ENCODE measurements at places on chromosomes 3 and 15. TPM values are rescaled to one million over a fixed set of nuclear protein-coding genes. Genes with fewer than 3 reads are reported as not detected.

DNA sequence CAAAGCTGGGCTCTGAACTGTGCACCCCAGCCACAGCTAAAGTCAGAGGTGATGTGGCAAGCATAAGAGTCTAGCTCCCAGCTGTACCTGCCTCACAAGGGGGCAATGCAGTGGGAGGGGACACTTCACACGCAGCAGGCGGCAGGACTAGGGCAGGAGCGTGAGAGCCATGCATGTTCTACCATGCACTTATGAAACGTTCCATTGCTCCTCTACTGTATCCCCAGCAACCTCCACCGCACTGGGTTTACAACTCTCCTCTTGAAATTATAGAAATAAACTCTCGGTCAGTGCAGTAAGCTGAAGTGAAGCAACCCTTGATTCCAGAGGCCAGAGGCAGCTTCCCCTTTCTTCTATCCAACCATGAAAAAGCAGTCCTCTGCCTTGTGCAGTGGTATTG is 298.6 kb upstream of the STT3B start:
- H3K4me1 ChIP-seq = no peaks in the 10 kb centered on the region
- H3K36me3 ChIP-seq = no peaks in the 10 kb centered on the region
- H3K4me3 ChIP-seq = no peak overlapping the region

DNA sequence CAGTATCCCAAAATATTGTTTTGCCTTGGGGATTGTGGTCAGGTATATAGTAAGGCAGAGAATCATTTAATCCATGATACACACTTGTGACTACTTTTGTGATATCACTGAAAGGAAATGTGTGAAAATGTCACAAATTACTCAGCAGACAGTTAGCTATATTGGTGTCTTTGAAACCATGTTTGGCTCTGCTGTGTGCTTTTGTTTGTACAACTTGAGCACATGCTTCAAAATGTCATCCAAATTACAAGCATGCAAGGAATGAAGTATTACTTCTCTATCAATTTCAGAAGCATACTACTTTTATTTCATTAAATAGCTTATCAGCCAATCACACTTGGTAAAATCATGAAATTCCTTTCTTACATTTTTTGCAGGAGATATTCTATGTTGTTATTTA is 619.0 kb upstream of the AGTR1 start:
- no peaks in the 10 kb centered on the region for H3K4me1 ChIP-seq
- H3K27ac ChIP-seq = peak overlapping the region; percentile 30
- H3K4me3 ChIP-seq = no peak overlapping the region
- no peaks in the 10 kb centered on the region for H3K27me3 ChIP-seq

DNA sequence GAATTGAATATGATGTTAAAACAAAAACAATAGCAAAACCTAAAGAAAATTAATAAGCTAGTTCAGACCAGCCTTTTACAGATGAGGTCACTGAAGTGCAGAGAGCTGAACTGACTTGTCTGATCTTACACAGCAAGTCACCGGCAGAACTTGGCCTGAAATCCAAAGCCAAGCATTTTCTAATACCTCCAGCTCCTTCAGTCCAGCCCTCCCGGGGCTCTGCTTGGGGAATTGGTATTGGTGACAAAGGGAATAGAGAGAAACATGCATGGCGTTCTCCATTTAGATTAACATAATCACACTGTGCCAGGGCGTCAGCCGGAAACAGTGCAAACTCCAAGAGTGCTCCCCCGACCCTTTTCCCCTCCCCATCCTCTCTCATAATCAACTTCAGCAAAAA is 14.1 kb upstream of the ZSCAN2 start:
- no peak for DNase-seq
- H3K4me1 ChIP-seq = no peaks in the 10 kb centered on the region
- no peak overlapping the region for H3K27ac ChIP-seq
- H3K36me3 ChIP-seq = no peaks in the 10 kb centered on the region
- H3K4me3 ChIP-seq = no peak overlapping the region

DNA sequence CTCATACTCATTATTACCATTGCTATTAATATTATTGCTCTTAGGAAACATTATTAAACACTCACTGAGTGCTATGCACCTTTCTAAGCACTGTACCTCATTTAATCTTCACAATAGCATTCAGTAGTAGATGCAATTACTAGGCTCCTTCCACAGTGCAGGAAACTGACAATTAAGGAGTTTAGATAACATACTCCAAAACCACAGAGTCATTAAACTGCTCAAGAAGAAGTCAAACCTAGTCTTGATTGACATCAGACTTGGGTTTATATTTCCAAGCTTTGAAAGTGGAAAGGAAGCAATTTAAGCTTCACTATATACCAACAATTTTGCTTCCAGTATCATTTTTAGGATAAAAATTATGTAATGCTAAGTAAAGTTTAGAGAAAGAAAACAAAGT is 490.1 kb upstream of the ARRDC4 start:
- H3K27ac ChIP-seq = no peak overlapping the region
- no peaks in the 10 kb centered on the region for H3K27me3 ChIP-seq
- no peak for DNase-seq
- no peak overlapping the region for H3K4me3 ChIP-seq

EPHB3 gene
- 1.8 TPM for total RNA-seq

GRCh38 chr15:25238126-25238525 is 200.7 kb downstream of the UBE3A start:
- no peak overlapping the region for H3K4me3 ChIP-seq
- peak; percentile 57 for DNase-seq
- H3K27ac ChIP-seq = no peak overlapping the region

DNA sequence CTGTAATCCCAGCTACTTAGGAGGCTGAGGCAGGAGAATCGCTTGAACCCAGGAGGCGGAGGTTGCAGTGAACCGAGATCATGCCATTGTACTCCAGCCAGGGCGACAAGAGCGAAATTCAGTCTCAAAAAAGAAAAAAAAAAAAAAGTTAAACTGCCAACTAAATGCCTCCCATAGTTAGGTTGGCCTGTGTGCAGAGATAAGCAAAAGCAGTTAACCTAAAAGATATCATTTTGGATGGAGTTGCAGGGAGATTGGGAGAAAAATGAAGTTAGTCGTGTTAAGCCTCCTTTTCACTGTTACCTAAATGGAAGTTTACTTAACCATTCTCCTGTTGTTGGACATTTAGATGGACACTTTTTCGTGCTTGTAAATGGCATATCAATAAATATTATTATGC is 11.4 kb upstream of the FETUB start:
- no peak overlapping the region for H3K27ac ChIP-seq
- no peak overlapping the region for H3K4me3 ChIP-seq
- H3K36me3 ChIP-seq = no peaks in the 10 kb centered on the region
- no peaks in the 10 kb centered on the region for H3K4me1 ChIP-seq
- no peaks in the 10 kb centered on the region for H3K27me3 ChIP-seq

GRCh38 chr3:138468451-138468850 is 34.0 kb downstream of the ESYT3 start:
- peak overlapping the region; percentile 87 for H3K27ac ChIP-seq
- H3K4me3 ChIP-seq = no peak overlapping the region
- H3K4me1 ChIP-seq = no peaks in the 10 kb centered on the region
- no peaks in the 10 kb centered on the region for H3K36me3 ChIP-seq

DNA sequence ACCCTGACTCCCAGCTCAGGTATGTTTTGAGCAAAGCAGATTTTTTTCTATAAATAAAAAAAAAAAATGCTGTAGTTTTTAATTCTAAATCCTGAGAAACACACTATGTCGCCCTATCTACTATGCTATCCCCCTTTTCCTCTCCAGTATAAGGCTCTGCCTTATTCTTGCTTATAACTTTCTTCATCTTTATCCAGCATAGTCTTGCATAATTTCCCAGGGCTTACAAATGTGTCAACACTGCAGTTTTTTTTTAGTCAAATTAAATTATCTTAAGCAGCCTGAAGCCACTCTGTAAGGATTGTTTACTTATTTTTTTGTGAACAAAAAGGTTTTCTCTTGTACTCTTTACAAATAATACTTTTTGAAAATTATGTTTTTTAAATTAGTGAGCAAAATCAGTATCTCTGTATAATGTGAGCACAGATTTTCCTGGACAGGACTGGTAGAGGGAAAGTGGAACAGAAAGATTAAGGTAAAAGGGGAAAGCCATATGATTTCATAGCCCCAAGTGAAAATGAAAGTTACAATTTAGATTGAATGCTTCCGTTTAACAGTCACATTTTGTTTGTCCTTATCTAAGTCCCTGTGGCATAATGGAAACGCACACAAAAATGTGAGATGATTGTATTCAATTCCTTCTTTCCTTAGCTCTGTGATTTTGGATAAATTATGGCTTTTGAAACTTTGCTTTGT is 5.6 kb upstream of the PYDC2 start:
- H3K4me1 ChIP-seq = no peaks in the 10 kb centered on the region
- no peaks in the 10 kb centered on the region for H3K36me3 ChIP-seq
- no peak for DNase-seq

DNA sequence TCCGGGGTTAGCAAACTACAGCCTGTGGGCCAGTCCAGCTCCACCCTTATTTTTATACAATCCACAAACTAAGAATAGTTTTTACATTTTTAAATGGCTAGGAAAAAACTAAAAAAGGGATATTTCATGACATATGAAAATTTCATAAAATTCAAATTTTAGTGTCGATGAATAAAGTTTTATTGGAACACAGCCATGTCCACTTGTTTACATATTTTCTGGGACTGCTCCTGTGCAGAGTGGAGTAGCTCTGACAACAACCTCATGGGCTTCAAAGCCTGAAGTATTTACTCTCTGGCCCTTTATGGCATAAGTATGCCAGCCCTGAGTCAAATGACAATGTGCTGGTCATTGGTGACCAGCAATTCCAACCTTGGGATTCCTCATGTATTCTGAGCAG is 17.2 kb downstream of the EFCC1 start:
- H3K36me3 ChIP-seq = no peaks in the 10 kb centered on the region
- H3K27ac ChIP-seq = no peak overlapping the region
- no peak overlapping the region for H3K4me3 ChIP-seq
- no peaks in the 10 kb centered on the region for H3K27me3 ChIP-seq
- DNase-seq = no peak

GRCh38 chr3:152258448-152259393 is 10.0 kb upstream of the MBNL1 start:
- H3K27ac ChIP-seq = peak overlapping the region; percentile 58
- no peak overlapping the region for H3K4me3 ChIP-seq
- peak; percentile 85 for DNase-seq
- peaks cover 50% of the 10 kb centered on the region for H3K4me1 ChIP-seq
- no peaks in the 10 kb centered on the region for H3K27me3 ChIP-seq
- H3K36me3 ChIP-seq = no peaks in the 10 kb centered on the region

DNA sequence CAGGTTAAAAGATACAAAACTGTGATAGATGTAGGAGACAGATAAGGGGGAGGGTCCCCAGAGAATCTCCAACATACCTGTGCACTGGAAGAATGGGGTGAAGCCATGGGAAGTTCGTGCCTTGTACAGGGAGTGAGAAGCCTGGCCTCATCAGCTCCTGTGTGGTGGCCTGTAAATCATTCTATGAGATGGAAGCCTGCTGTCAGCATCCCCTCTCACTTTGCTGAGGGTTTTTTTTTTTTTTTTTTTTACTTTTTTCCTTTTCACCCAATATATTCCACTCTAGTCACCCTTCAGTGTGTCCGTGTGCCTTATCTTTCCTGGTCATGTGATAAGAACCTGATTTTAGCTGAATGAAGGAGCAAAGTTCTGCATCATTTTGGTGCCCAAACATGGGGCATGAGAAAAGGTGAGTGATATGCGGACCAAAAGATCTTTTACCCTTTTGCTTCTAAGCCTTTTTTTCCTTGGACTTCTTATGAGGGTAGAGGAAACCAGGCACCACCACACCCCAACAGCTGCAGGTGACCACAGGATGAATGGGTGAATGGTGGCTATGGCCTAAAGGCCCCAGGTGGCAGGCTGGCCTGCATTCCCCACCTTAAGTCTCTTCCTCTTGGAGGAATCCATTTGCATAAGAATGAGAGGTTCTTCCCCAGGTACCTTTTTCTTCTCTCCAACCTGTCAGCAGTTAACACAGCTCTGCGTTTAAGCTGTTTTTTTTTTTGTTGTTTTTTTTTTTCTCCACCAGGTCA is 1345.0 kb downstream of the NSUN3 start:
- no peak overlapping the region for H3K4me3 ChIP-seq
- H3K27me3 ChIP-seq = no peaks in the 10 kb centered on the region
- DNase-seq = no peak
- H3K4me1 ChIP-seq = no peaks in the 10 kb centered on the region

LMAN1L gene
- 1.8 TPM for total RNA-seq

- H3K4me3 ChIP-seq = no peak overlapping the region
- no peak for DNase-seq
- H3K27ac ChIP-seq = no peak overlapping the region
- H3K36me3 ChIP-seq = peaks cover 10% of the 10 kb centered on the region
- no peaks in the 10 kb centered on the region for H3K27me3 ChIP-seq
Measured at GRCh38 chr15:64950888-64951287, 38.8 kb downstream of the SPG21 start.

DNA sequence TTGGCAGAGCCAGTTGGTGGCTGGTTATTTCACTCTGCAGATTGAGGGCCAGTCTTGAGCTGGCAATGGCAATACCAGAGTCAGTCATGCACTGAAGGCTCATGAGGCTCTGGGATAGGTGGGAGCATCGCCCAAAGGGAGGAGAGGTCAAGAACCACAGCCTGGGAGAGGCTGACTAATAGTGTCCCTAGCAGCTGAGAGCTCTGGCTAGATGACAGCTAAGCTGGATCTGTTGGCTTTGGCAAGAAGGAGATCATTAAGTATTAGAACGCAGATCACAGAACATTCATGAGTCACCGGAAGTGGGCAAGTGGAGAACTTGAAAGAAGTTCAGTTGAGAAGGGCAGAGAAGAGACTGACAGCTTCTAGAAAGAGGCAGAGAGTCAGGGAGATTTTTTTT is 521.1 kb downstream of the NR2F2 start:
- no peak overlapping the region for H3K27ac ChIP-seq
- H3K4me1 ChIP-seq = no peaks in the 10 kb centered on the region
- no peak overlapping the region for H3K4me3 ChIP-seq
- no peaks in the 10 kb centered on the region for H3K36me3 ChIP-seq
- H3K27me3 ChIP-seq = no peaks in the 10 kb centered on the region

- DNase-seq = no peak
- peaks cover 15% of the 10 kb centered on the region for H3K4me1 ChIP-seq
- no peaks in the 10 kb centered on the region for H3K36me3 ChIP-seq
- no peak overlapping the region for H3K27ac ChIP-seq
- no peak overlapping the region for H3K4me3 ChIP-seq
- H3K27me3 ChIP-seq = no peaks in the 10 kb centered on the region
Measured at GRCh38 chr3:111981457-111981763, 2.6 kb downstream of the ABHD10 start.

GRCh38 chr15:40043927-40044716 is 5.1 kb upstream of the SRP14 start:
- H3K27me3 ChIP-seq = no peaks in the 10 kb centered on the region
- DNase-seq = peak; percentile 44
- H3K27ac ChIP-seq = no peak overlapping the region
- no peak overlapping the region for H3K4me3 ChIP-seq

FILIP1L gene
- 47.1 TPM for total RNA-seq

GRCh38 chr15:49824775-49825099 is 203.9 kb downstream of the DTWD1 start:
- no peak for DNase-seq
- H3K4me1 ChIP-seq = no peaks in the 10 kb centered on the region
- no peaks in the 10 kb centered on the region for H3K36me3 ChIP-seq
- no peak overlapping the region for H3K4me3 ChIP-seq
- H3K27me3 ChIP-seq = no peaks in the 10 kb centered on the region
